ENCODE measurements at places on chromosomes 16 and 17. TPM values are rescaled to one million over a fixed set of nuclear protein-coding genes. Genes with fewer than 3 reads are reported as not detected.

CAMKK1 gene
- total RNA-seq = 6.1 TPM

EPX gene
- total RNA-seq = not detected

- H3K27me3 ChIP-seq = peaks cover 16% of the 10 kb centered on the region
- peaks cover 14% of the 10 kb centered on the region for H3K4me1 ChIP-seq
- no peak overlapping the region for H3K4me3 ChIP-seq
- no peak for DNase-seq
Measured at GRCh38 chr16:75326333-75326732, 74.9 kb upstream of the BCAR1 start.

- peaks cover 5% of the 10 kb centered on the region for H3K4me1 ChIP-seq
- H3K36me3 ChIP-seq = no peaks in the 10 kb centered on the region
- no peak overlapping the region for H3K4me3 ChIP-seq
- peaks cover 1% of the 10 kb centered on the region for H3K27me3 ChIP-seq
- no peak overlapping the region for H3K27ac ChIP-seq
Measured at GRCh38 chr17:32757963-32758362, 119.0 kb downstream of the MYO1D start.

GRCh38 chr17:27413792-27414191 lies 42.5 kb upstream of the KSR1 start:
- no peak overlapping the region for H3K27ac ChIP-seq
- no peak overlapping the region for H3K4me3 ChIP-seq
- no peaks in the 10 kb centered on the region for H3K4me1 ChIP-seq
- peaks cover 7% of the 10 kb centered on the region for H3K27me3 ChIP-seq

RDM1 gene
- total RNA-seq = 1.7 TPM

Data from activated T-helper 1 cell treated with anti-CD3 and anti-CD28 coated beads, Interleukin-12 subunit alpha, Interleukin-12 subunit beta, Interleukin-2, Interleukin-4 antibody, amounts not matched to agents 30 ng/mL and 10 ng/mL and 1 ng/mL, durations not matched to agents 14 hours and 24 hours and 36 hours (primary cell).